ENCODE measurements at places on chromosomes 1 and 21.

DNA sequence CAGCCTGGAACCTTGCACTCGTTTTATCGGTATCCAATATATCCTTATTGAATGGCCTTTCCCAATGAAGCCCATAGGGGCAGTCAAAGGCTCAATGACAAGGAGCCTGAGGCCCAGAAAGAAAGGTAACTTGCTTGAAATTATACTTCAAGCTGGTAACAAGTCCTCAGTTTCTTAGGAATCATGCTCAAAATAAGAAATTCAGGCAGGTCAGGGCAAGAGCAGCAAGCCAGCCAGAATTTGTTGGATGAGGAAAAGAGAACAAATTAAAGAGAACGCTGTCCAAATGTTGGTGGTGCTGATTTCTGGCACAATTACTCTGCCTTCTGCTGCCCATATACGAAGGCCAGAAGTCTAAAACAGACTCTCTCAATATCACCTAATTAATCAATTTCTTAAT lies 77.6 kb downstream of the DDX20 start:
- DNase-seq, result no peak

- DNase-seq, result no peak
Measured at GRCh38 chr1:48873944-48874343, 97.3 kb upstream of the BEND5 start.

- DNase-seq, result no peak
Measured at GRCh38 chr1:206421616-206422340, 48.5 kb upstream of the IKBKE start.

DNA sequence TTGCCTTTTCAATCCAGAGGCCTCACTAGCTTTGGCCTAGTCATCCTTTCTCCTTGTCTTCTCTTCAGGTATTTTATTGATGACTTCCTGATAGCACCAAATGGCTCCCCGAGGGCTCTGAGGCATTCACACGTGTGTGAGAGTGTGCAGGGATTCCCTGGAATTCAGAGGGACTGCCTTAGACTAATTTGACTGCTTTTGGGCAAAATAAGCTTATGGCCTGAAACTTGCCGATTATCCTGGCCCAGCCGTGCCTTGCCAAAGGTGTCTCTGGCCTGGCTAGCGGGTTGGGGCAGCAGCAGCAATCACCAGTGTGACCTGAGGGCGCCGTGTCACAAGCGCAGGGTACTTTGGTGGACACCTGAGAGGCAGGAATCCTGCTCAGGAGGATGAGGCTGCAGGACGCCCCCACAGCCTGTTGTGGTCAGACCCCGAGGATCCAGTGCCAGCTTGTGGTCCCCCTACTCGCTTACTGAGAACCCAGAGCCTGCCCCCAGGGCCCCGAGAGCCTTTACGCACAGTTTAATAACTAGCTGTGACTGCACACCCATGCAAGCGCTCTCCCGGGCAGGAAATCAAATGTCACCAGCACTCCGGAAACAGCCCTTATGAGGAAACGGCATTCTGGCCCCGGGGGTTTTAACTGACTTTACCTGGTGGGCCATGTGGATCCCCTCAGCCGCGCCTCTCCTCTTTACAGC lies 62.8 kb upstream of the PDE9A start:
- DNase-seq, result no peak

GRCh38 chr21:31476263-31477022 lies 132.4 kb upstream of the TIAM1 start:
- no peak for DNase-seq

- no peak for DNase-seq
Measured at GRCh38 chr21:38915546-38915945, 109.8 kb downstream of the ETS2 start.
